ENCODE measurements at places on chromosomes 3 and 15.

DNA sequence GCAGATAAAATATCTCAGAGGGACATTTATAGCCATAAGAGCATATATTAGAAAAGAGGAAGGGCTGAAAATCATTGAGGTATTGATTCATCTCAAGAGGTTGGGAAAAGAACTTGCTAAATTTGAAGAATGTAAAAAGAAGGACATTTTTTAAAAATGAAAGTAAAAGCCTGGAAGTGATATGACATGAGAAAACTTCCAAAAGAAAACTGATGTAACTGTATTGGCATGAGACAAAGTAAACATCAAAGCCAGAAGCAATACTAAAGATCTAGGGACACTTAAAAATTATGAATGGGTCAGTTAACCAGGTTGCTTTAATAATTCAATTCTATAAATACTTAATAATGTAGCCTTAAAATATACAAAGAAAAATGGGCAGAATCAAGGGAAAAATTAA, 31.9 kb downstream of the CEP63 start:
- no peak for DNase-seq

- DNase-seq: no peak
Measured at GRCh38 chr15:87597346-87598052, 659.0 kb downstream of the NTRK3 start.

GRCh38 chr15:28185148-28185895, 86.2 kb upstream of the OCA2 start:
- DNase-seq: no peak

- DNase-seq: no peak
Measured at GRCh38 chr3:141682007-141682406, 56.1 kb upstream of the RNF7 start.

DNA sequence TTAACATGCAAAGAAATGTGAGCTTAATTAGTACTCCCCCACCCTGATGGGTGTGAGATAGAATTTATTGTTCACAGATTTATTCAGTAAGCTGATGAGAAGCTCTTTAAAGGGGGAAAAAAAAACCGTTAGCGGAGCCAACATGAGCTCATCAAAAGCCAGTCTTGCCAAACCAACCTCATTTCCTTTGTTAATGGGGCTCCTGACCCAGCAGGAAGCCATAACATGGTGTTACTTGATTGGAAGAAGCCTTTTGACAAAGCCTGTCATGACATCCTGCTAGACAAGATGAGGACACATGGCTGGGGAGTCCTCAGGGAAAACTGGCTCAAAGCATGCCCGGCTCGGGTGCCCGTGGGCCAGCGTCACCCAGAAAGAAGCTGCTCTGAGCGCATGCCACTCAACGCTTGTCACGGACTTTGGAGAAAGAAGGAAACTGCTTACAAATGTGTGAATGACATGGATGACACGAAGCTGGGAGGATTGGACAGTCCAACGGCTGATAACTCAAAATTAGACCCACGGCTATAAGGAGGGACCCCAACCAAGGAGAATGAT, 64.6 kb downstream of the SLCO2A1 start:
- DNase-seq: no peak

DNA sequence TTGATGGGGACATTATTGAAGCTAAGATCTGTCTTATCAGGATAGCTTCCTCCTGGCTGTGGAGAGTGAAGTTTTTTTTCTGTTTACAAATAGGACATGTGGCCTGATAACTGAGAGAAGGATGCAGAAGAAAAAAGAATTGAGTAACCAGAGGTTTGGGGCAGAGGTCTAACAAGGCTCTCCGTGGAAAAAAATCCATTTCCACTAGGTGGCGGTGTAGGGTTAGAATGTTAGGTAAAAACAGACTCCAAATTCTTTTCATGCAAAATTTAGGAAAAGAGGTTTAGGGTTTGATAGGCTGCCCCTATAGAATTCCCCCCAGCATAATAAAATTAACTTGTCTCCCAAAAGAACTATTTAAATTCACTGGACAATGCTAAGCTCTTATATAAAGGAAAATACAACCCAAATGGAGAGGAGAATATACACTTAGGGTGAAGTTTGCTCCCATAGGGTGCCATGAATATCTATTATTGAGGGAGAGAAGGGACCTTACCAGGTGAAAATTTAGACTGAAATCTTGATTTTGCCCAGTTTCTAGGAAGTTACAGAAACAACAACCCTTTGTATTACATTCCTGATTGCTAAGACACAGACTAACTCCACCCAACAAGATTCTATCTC, 1560.4 kb downstream of the OTOL1 start:
- DNase-seq: peak; percentile 6

GRCh38 chr3:190912736-190913135, 50.2 kb upstream of the GMNC start:
- no peak for DNase-seq

- no peak for DNase-seq
Measured at GRCh38 chr3:7610634-7611033, 749.7 kb downstream of the GRM7 start.

GRCh38 chr3:64278625-64279024, 53.4 kb upstream of the PRICKLE2 start:
- DNase-seq: no peak

DNA sequence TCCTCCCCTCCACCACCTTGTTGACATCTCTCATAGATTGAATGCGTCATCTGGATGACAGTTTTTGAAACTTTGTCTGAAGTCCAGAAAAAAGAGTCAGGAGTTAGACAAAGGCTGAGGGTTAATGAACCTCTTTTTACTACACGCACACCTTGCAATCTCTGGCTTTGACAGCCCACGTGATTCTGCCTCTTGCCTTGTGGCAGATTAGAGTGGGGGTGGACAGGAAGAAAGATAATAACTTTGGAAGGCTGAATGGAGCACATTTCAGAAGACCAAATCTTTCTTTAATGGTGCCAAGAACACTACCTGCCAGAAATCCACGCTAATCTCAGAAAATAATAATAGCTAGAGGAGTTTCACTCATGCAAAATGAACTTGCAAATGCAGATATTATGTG, 327.9 kb upstream of the TRIM42 start:
- no peak for DNase-seq

GRCh38 chr3:136901391-136901790, 39.4 kb downstream of the NCK1 start:
- no peak for DNase-seq

DNA sequence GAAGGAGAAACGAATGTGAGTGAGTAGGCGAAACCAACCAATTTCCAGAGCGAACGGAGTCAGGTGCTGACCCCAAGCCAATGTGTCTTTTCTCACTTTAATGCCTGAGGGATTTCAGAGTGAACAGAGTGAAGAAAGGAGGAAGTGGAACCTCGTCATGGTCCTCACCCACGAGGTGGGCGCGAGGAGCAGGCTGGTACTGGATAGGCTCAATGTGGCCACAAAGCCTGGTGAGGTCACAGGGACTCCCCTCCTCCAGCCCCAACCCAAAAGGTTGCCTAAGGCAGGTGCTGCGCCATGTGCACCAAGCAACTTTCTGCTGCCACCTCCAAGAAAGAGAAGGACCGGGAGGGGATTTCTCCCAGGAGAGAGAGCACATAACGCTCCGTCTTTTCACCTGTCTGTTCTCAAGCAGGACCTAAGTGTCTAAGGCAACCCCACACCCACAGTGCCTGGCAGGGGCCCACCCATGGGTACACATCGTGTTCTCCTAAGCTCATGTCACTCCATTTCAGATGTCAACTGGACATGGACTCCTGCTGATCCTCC, 3.8 kb downstream of the NRROS start:
- no peak for DNase-seq

GRCh38 chr3:112606098-112606497, 34.8 kb downstream of the CCDC80 start:
- no peak for DNase-seq

- no peak for DNase-seq
Measured at GRCh38 chr15:46394463-46394862, 759.6 kb downstream of the SQOR start.

GRCh38 chr3:32577174-32577573, 6.5 kb upstream of the DYNC1LI1 start:
- DNase-seq: no peak

GRCh38 chr3:105170423-105170822, 196.3 kb upstream of the ALCAM start:
- DNase-seq: no peak

DNA sequence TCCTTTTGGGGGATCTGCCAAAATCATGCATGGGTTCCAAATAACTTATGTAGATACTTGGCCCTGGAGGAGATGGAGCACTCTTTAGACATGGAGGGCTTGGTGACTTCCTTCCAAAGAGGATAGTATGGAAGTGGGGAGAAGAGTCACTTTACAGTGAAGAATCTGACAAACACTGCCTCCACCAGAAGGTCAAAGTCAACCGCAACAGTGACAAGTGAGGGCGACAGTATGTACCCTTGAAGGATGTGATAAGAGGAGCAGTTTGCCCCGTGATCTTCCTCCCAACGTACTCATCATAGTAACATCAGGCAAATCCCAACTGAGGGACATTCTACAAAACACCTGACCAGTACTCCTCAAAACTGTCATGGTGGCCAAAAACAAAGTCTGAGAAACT, 62.0 kb downstream of the LMCD1 start:
- DNase-seq: no peak

DNA sequence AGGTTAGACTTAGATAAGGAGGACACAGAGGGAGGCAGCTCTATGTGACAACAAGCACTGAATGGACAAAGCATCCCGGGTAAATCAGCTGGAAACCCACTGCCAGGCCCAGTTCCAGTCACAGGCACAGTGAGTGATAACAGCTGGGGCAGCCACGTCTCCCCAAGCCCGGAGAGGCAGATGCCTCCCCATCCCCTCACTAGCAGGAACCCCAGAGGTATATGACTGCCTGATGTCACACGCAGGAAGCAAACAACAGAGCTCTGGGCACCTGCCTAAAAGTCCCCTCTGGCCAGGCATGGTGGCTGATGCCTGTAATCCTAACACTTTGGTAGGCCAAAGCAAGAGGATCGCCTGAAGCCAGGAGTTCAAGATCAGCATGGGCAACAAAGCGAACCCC, 18.2 kb downstream of the C15orf62 start:
- DNase-seq: no peak

GRCh38 chr3:66320390-66320789, 99.6 kb downstream of the SLC25A26 start:
- DNase-seq: no peak

- no peak for DNase-seq
Measured at GRCh38 chr15:73888224-73889041, 15.1 kb downstream of the TBC1D21 start.

DNA sequence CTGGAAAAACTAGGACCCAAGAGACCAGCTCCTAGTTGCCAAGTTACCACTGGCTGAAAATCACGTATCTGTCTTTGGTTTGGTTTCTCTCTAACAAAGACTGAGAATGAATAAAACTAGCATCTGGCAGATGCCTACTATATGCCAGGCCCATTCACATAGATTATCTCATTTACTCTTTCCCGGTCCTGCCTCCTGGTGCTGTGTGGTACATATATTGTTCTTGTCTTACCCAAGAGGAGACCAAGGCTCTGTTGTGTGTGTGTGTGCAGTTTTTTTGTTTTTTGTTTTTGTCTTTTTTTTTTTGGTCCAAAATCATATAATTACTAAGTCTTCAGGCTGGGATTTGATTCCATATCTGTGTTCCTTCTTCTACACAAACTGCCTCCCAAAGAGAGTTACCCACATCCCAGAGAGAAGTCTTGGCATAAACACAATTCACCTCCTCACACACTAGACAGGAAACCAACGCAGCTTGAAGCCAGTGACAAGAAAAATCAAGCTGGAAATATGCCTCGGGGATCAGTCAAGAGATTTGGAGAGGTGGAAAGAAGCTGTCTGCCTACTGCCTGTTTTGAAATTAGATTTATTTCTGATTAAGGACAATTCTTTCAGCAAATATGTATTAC, 891 bp downstream of the AHSG start:
- DNase-seq: no peak

DNA sequence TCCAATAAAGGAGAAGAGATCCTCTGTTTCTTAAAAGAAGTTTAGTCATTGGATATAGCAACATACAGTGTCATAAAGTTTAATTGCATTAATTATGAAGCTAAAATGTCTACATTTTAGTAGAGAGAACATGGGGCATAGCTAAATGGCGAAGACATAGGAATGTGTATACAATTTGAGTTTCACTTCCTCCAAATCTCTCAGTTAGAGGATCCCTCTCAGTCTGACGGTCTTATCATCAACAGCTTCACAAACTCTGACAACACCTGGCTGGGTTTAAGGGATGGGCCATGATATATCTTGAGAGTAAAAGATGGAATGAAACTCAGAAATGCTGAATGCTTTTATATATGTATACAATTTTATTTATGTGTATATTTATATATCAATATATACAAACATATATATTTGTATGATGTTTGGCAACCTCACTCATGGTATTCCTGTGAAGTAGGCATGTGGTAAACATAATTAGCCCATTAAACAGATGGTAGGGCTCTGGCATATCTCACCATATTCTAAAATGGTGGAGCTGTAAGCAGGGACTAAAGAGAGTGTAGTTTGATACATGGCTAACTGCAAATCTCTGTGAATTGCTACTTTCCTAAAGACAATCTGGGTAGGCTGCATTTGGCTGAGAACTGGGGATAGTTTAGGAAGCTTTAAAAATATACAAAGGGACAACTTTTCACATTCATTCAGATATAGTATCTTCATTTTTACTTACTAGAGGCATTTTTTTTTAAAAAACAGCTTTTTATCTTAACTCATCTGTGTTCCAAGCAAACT, 111.6 kb downstream of the TIGIT start:
- DNase-seq: no peak

- DNase-seq: no peak
Measured at GRCh38 chr3:167700046-167700445, 34.6 kb downstream of the PDCD10 start.

GRCh38 chr3:195154111-195154791, 116.7 kb downstream of the XXYLT1 start:
- DNase-seq: no peak
